ENCODE measurements at places on chromosomes 2 and 18.

DNA sequence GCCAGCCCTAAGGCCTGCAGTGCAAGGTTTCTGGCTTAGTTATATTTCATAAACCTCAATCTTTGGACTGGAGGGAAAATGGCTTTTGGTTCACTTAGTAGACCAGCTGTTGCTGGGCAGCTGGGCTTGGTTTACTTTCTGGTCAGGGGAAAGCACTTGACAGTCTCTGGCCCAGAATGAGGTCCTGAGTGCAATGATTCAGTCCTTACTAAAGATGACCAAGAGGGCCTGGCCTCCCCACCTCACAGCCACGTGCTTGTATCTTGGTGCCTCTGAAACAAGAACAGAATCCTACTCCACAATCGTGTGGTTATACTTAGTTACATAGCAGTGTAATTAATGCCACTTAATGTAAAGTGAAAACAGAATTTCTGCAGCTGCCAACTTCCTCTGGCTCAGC, 325.5 kb upstream of the MEIS1 start:
- peak; percentile 43 for DNase-seq

DNA sequence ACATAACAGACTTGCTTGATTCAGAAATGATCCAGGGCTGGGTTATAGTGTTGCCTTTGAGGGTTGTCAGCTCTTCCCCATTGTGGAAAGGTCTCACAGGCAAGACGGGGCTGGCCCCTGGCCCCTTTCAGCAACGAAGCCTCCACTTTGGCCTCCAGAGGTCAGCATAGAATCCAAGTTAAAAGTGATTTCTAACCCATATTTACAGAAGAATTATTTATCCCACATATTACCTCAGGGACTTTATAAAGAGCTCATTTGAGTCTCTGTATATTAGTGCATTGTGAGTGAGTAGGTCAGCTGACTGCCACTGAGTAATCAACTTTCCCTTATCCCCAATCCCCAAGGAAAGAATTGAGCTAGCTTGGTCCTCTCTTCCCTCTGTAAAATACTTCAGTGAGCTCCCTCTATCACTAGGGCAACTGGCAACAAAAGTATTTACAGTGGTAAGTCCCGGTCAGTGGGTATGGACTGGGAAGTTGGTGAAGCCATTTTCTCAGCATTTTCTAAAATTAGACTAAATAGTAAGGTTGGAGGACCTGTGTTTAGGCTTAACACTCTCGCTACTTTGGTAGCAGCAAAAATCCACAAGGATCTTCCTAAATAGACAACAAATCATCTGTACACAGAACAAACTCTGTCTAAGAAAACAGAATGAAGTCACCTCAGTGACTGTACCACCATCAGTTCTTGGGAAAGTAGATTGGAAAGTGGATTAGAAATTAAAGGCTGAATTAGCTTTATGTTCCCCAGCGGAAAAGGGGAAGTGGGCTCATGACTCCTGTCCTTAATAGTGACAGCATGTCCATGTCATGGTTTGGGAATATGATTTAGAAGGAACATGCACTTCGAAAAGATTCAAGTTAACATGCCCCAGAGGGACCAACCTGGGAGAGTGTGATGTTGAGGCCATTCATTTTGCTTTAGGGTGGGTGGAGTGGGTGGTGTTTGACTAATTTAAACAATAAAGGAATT, 171.0 kb upstream of the SIX3 start:
- no peak for DNase-seq

DNA sequence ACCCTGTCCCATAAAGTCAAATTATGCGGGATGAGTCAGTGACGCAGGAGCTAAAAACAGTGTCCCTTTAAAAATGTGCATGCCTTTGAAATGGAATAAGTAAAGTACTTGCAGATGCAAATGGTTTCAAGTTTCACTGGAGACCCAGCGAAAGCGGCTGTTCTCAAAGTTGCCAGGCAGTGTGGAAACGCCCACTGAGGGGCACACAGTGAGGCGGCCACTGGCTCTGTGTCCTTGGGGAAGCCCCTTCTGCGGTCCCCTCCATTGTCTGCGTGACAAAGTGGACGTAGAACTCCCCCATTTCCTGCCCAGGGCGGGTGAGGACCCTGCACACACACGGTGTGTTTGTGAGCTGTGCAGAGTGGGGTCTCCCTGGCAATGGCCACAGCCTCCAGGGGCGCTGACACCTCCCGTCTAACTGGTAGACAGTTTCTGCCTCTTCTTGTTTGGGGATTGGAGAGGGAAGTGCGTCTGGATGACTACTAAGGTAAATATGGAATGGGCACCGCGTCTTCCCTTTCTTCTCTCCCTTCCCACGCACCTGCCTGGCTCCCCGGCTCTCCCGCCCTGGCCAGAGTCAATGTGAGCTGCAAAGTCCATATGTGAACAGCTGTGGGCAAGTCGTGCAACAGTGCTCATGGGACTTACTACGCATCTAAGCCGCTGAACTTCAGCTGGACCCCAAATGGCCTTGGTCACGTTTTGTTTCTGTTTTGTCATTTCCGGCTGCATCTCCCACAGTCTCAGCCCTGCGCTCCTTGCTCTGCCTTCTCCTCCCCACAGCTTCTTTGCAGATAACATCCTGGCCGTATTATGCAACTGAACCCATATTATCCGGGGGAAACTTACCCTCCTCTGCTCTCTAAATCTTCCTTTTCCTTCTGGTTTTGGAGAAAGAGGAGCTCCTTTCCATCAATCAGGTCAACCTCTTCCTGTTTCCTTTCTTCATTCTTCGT, 33.7 kb upstream of the ZNF516 start:
- peak; percentile 85 for DNase-seq

GRCh38 chr2:175156534-175156933, 11.5 kb downstream of the ATF2 start:
- DNase-seq, result peak; percentile 26

DNA sequence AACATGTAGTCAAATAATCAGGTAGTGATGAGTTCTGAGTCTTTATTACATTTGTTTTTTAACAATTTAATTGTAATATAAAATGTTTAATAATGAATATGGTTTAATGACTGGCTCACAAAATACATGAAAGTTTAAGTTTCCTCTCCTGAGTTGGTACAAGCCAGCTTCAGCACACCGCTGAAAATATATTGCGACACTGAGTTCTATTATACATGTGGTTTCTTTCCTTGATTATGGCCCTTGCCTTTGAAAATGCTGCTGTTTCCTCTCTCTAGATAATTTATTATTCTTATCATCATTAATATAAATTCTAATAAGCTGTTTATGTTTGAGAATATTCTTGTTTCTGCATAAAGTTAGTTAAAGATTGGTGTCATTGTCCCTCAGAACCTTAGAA, 249.3 kb downstream of the PARD3B start:
- DNase-seq, result no peak

Data from lung (tissue), 17 donors.